ENCODE measurements at places on chromosomes 1 and 21.

DNA sequence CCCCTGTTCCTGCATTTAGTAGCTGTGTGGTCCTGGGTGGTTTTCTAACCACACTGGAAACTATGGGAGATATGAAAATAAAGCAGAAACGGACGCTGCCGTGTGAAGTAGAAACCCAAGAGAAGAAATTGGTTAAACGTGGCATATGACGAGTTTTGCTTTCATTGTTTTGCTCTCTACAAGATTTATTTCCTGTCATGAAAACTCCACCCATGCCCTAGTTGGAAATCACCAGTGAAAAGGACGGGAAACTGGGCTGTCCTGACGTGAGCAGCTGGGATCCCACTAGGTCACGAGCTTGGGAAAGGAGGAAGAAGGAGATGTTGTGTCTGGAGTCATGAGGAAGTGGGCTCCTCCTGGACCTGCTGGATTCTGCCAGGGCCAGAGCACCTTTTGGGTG is 120.8 kb upstream of the GADD45A start:
- no peak for DNase-seq

GRCh38 chr1:208538587-208538986 is 294.4 kb upstream of the PLXNA2 start:
- DNase-seq = no peak

GRCh38 chr21:40054403-40054802 is 187.2 kb downstream of the PCP4 start:
- DNase-seq = peak; percentile 29

- DNase-seq = no peak
Measured at GRCh38 chr1:62040450-62040849, 154.2 kb upstream of the L1TD1 start.

DNA sequence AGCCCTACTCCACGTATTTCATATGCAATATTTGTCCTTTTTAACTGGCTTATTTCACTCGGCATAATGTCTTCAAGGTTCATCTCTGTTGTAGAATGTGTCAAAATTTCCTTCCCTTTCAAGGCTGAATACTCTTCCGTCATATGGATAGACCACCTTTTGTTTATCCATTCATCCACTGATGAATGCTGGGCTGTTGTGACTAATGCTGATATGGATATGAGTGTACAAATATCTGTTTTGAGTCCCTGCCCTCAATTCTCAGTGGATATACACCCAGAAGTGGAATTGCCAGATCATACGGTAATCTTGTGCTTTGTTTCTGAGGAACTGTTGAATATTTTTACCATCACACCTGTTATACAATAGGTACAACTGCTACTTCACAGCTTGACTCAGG is 155.2 kb upstream of the IRF2BP2 start:
- no peak for DNase-seq

- no peak for DNase-seq
Measured at GRCh38 chr1:216722821-216723220, 408 bp downstream of the ESRRG start.

DNA sequence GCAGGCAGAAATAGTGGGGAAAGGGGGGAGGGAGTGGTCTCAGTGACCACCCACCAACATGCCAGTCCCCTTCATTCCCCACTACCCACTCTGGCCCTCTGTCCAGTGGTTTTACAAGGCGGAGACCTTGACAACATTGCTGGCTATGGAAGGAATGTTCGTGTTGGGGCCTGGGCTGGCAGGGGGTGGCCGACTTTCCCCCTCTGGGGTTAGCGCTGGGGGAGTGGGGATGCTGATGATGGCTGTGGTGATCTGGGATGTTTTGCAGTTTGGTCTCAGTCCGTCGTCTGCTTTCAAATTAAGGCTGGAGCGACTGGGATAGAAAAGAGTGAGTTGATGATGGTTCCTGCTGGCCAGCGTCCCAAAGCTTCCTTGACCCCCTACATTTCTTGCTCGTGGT is 20.3 kb downstream of the DDX20 start:
- no peak for DNase-seq

GRCh38 chr1:94045465-94046056 is 75.4 kb downstream of the ABCA4 start:
- DNase-seq = peak; percentile 92

GRCh38 chr1:111864862-111865261 is 109.2 kb downstream of the DDX20 start:
- DNase-seq = no peak

GRCh38 chr1:181206513-181206912 is 118.0 kb downstream of the IER5 start:
- DNase-seq = no peak

- no peak for DNase-seq
Measured at GRCh38 chr1:167706931-167707877, 14.6 kb upstream of the MPZL1 start.

- DNase-seq = peak; percentile 80
Measured at GRCh38 chr1:211514030-211514754, 22.2 kb upstream of the RD3 start.

DNA sequence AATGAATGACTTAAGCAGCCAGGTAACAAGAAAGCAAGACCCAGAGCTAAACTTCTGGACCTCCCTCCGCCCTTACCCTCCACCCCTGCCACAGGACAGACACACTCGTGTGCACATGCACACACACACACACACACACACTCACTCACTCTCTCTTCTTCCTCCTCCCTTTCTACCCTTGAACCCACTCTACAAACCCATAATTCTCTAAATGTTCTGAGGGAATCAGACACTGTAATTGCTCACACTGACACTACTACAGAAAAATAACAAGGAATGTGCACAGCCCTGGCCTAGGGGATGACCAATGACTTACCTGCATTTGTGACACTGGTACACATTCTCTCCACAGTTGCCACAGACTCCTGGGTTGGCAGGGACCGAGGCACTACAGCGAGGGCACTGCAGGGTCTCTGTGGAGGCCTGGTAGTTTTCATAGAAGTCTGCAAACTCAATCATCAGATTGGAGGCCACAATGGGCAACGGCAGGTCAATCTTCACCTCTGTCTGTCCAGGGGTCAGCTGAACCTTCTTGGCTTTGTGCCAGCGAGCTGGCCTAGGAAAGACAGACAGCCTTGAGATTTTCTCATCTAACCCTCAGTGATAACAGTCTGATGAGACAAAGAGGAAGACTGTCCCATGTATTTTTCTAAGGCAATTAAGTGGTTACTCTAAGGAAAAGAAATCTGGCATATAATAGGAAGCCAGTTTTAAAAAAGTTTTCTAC is 94.8 kb downstream of the UBR4 start:
- no peak for DNase-seq
